ENCODE measurements at places on chromosomes 3 and 15. TPM values are rescaled to one million over a fixed set of nuclear protein-coding genes. Genes with fewer than 3 reads are reported as not detected.
A peak's percentile ranks its signal among the peaks of the same experiment; 100 is the strongest.

The GOLGA8O gene
- total RNA-seq, result 0.47 TPM

The ASB14 gene
- total RNA-seq, result not detected

The CPNE9 gene
- total RNA-seq, result 0.07 TPM

The CAMP gene
- total RNA-seq, result not detected

The GOLGA6L9 gene
- total RNA-seq, result 8.1 TPM

The SCAANT1 gene
- not detected for total RNA-seq

The GRK7 gene
- 0.12 TPM for total RNA-seq

GRCh38 chr3:77081240-77081661 is 41.4 kb downstream of the ROBO2 start:
- peak; percentile 45 for DNase-seq

DNA sequence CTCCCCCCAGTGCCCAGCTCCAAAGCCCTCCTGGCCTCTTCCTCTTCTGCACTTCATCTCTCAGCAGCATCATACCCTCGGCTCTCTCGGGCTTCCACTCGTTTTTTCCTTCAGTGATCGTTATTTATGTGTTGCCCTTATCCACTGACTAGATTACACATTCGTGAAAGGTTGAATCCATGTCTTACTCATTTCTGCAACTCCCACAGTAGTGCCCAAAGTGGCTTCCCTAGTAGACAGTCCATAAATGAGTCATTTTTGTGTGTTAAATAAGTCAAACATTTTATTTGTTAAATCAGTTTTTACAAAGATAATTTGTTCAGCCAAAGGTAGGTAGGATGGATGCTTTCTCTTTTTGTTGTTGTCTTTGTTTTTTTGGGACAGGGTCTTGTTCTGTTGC is 87.4 kb downstream of the CRTC3 start:
- DNase-seq, result peak; percentile 16

GRCh38 chr3:149936812-149937230 is 33.9 kb downstream of the PFN2 start:
- peak; percentile 77 for DNase-seq

- no peak for DNase-seq
These were observed 1.3 kb downstream of the ST3GAL6 start for GRCh38 chr3:98764472-98764884.

DNA sequence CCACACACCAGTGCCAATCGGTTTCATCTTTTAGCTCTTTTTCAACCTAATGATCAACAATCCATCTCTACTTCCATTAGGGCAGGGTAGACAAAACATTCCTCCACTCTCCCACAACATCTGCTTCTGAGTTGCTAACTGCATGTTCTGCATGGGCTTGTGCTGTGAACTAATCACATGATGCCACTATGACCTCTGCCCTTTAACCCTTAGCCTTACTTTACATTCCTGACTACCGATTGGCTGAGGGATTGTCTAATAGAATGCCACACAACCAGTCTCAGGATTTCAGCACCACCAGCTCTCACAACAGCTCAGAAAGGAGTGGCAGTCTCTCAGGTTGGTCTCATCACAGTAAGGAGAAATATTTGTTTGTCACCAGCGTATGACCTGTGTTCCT is 562.8 kb downstream of the ROBO2 start:
- DNase-seq, result peak; percentile 14

DNA sequence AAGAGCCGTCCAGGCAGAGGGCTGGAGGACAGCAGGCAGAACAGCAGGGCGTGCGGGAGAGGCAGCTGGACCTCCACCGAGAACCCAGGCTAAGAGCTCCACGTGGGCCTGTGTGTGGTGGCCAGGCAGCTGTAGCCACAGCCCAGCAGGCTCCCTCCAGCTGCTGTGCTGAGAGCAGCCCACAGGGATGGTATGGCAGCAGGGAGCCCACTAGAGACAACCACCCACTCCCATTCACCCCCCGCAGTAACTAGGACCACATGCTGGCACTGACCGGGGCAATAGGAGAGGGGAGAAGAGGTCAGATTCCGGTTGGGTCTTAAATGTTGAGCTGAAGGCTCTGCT is 25.6 kb upstream of the MUSTN1 start:
- no peak for DNase-seq

- DNase-seq, result no peak
These were observed 22.6 kb upstream of the TNFAIP8L3 start for GRCh38 chr15:51117270-51117669.

DNA sequence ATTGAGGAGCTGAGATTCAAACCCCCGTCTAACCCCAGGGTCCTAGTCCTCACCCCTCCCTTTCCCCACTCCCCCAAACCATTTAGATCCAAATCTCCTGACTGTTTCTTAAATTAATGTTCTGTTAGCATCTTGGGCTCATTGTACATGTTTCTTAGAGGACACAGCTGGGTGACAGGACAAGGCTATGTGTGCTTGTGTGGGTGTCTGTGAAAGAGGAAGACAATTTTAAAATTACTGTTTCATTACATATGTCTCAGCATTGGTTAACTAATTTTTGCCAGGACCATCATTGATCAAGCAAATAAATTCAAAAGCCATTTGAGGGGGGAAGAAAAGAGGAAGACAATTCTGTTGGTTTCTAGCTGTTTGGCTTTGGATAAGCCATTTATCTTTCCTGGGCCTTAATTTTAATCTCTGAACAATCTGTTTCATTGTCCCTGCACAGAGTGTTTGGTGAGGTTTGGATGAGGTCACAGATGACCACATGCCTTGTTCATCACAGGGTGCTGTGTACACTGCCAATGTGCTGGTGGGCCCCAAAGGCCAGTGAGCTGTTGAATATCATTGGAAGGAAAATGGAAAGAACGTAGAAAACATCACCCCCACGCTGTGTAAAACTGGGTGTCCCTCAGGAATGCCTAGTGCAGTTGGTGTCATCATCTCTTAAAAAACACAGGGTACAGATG is 51.9 kb downstream of the RPLP1 start:
- DNase-seq, result no peak

- no peak for DNase-seq
These were observed 56.0 kb upstream of the FAM3D start for GRCh38 chr3:58722561-58722960.

GRCh38 chr3:123769356-123769743 is 114.8 kb downstream of the MYLK start:
- DNase-seq, result peak; percentile 25

DNA sequence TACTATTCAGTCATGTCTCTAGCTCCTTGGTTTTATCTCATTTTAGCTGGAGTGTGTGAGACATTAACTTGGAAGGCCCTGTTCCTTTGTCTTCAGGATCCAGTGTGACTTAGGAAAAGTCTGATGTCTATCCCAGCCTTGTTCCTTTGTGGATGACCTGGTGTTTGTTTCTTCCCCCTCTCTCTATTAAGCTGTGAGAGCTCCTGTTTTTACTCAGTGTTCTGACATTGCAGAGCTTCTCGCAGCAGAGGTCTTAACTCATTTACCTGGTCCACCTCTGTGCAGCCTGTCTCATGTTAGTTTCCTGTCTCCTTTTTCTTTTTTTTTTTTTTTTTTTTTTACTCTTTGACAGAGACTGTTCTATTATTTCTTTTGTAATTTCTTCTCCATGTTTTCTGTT is 43.1 kb downstream of the KLF13 start:
- no peak for DNase-seq

DNA sequence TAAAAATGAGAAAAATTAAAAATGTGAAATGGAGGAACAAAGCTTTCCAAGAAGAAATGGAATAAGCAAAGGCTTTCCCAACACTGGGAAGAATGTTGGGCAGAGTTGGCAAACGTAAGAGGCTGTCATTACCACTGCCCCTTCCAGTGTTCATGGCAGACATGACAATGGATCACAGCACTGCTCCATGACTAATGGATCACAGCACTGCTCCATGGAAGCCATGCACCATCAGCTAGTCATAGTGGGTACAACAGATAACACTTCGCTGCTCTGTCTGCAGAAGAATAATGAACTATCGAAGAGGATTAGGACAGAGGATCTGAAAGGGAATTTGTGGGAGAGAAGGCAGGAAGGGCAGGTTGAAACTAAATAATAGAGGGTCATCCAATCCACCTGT is 5.0 kb downstream of the CAV3 start:
- no peak for DNase-seq

GRCh38 chr3:151439652-151440125 is 21.2 kb downstream of the IGSF10 start:
- DNase-seq, result peak; percentile 94

GRCh38 chr15:94478763-94479162 is 247.4 kb downstream of the MCTP2 start:
- no peak for DNase-seq

- DNase-seq, result no peak
These were observed 6.9 kb upstream of the MEIS2 start for GRCh38 chr15:37107071-37107743.

- DNase-seq, result no peak
These were observed 112.1 kb downstream of the TNIK start for GRCh38 chr3:171348121-171348520.
